NCI-H2081 treated with DMSO at 0.1 percent for 48 hours (cell line): ENCODE measurements at places on chromosomes 12 and 14.

DNA sequence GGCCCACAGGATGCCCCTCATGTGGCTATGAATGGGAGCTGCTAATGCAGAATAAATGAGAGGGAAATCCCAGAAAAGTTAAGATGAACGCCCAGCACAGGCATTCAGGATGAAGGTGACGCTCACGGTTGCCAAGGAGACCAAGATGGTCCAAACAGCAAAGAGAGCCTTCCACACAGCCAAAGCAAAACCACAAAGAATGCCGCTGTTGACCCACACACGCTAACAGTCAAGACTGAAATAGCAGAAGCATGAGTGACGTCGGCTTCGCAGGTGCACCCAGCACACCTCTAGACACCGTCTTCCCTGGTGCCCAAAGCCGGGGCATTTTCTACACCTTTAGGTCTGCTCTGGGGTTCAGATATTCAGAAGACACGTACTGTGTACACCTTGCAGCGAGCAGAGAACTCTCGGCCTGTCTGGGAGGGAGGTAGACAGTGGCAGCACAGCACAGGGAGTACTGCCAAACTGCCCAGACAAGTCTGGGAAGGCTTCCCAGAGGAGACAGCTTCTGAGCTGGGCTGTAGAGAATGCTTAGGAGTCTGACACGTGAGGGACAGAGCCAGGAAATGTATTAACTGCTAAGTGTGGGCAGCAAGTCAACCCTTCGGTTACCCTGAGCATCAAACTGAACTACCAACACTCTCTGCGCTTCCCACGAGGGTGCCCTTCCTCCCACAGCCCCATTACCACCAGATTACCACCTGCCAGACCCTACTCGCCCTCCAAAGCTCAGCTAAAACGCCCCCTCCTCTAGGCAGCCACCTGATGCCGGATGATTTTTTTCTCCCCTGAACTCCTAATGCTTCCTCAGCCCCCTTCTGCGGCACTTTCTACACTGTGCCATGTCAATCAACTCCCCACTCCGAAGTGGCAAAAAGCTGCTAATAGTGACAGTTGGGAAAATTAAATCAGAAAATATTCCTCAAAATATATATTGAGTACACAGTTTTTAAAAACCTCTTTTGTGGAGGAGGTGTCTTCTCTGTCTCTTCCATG, 50.1 kb downstream of the CCDC88C start:
- no peak for DNase-seq

DNA sequence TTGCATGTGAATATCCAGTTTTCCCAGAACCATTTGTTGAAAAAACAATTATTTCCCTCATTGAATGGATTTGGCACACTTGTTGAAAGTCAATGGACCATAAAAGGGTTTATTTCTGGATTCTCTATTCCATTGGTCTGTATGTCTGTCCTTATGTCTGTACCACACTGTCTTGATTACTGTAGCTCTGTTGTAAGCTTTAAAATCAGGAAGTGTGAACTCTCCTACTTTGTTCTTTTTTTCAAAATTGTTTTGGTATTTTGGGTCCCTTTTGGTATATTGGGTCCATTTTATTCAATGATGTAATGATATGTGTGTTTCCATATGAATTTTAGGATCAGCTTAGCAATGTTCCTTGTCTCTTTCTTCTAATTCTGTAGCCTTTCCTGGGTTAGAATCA, 64.8 kb downstream of the PPP2R5C start:
- no peak for DNase-seq

DNA sequence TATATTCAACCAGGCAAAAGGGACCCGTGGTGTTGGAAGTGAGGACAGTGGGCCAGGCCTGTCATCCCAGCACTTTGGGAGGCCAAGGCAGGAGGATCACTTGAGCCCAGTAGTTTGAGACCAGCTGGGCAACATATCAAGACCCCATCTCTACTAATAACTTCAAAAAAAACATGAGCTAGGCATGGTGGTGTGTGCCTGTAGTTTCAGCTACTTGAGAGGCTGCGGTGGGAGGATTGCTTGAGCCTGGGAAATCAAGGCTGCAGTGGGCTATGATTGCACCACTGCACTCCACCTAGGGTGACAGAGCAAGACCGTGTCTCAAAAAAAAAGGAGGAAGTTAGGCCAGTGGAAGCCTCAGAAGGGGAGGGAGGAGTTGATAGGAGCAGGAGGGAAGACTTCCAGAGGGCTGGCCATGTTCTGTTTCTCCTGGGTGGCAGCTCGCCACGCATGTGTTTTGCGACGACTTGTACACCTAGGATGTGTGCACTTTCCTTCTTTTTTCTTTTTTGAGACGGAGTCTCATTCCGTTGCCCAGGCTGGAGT, 10.1 kb downstream of the SLC25A29 start:
- no peak for DNase-seq

- no peak for DNase-seq
Observed at GRCh38 chr14:63988579-63988978, 135.8 kb downstream of the SYNE2 start.

- DNase-seq = no peak
Observed at GRCh38 chr12:49031573-49032161, 13.1 kb upstream of the PRKAG1 start.

- no peak for DNase-seq
Observed at GRCh38 chr12:91104812-91105466, 6.4 kb downstream of the LUM start.

DNA sequence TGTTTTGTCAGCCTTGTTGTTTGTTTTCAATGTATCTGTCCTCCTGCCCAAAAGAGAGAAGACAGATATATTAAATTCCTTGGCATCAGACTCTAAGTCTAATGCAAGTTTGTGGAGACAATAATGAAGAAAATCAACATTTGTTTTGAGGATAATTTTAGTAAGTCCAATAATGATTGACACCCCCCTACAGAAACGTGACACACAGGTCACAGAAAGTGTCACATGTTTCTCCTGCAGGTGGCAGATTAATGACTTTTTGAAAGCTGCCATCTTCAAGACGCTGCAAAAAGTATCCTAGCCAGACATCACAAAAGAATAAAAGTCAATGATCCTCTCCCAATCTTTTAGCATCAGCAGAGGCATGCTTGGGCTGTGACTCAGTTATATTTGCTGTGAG, 378.8 kb upstream of the TMPO start:
- DNase-seq = no peak

DNA sequence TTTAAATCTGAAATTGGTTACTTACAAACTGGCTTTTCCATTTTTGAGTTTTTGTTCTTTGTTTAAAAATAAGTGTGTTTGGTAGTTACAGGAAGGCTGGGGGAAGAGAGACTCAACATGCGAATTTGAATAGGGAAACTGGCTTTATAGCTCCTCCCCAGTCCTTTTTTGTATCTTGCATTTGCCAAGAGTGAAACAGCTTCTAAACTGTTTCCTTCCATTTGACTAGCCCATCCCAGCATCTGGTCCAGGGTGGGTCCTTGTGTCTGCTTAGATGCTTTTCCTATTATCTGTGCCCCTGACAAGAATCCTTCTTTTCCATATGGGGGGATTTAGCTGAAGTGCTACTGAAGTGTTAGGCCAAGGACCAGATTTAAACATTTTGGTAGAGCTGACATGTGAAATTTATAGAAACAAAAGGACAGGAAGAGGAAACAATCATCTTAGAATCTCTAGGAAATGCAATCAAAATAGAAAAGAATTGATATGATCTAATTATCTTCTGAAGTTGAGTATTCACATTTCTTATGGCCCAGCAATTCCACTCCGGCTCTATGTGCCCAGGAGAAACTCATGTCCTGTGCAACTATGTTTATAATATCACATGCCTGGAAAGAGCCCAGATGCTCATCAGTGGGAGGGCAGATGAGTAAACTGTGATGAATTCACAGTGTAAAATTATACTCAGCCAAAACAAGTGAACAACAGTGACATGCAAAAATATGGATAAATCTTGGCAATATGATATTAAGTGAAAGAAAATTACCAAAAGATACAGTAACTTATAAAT, 7.4 kb downstream of the SMOC1 start:
- no peak for DNase-seq

DNA sequence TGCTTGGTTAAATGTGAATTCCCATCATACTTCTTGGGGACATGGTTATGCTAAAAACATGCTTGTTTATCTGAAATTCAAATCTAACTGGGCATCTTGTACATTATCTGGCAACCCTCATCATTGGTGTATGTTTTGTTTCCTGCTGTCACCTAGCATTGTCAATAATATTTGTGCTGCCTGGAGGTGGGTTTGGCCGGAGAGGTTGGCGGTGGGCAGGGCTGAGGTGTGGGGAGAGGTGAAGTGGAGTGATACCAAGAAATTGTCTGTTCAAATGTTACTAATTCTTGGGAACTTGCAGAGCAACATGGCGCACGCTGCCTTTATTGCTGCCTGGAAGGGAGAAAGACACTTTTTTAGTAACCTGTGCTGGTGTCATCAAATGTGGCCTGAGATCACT, 280.5 kb downstream of the VRK1 start:
- DNase-seq = no peak

DNA sequence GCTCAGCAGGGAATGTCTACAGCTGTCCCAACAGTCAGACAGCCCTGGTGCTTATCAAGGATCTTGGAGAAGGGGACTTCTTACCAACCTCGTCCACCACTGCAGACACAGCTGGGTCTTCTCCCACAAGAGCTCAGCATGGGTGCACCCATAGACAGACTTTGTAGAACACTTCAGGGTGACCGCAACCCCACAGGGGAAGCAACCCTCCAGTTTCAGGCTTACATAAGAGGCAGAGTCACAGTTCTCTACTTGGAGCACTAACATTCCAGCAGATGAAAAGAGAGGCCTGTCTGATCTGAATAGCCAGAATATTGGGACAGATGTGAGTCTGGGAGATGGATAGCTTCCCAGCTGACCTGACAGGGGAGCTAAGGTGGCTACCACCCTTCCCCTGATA, 3.5 kb upstream of the CLEC1A start:
- DNase-seq = no peak

GRCh38 chr14:65377576-65377975, 35.0 kb upstream of the FUT8 start:
- no peak for DNase-seq

DNA sequence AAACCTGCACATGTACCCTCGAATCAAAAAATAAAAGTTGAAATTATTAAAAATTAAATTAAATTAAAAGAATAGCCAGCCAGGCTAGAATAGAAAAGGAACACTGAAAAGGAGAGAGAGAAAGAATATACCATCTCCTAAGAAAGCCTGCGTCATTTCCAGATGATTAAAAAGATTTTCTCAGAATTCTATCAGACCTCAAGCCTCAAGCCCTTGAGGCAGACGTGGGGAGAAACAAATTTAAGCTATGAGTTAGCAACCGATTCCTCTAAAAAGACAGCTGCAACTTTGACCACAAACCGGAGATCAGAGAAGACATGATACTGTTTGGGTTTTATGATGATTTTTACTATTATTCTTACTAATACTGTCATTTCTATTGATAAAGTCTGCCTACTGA, 138.3 kb downstream of the KSR2 start:
- no peak for DNase-seq

- no peak for DNase-seq
Observed at GRCh38 chr12:54019924-54020590, 8.2 kb upstream of the HOXC6 start.

DNA sequence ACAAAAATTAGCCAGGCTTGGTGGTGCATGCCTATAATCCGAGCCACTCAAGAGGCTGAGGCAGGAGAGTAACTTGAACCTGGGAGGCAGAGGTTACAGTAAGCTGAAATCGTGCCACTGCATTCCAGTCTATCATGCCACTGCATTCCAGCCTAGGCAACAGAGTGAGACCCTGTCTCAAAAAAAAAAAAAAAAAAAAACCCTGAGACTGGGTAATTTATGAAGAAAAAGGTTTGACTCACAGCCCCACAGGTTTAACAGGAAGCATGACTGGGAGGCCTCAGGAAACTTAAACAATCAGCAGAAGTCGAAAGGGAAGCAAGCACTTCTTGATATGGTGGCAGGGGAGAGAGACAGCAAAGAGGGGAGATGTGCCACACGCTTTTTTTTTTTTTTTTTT, 123.2 kb downstream of the GXYLT1 start:
- DNase-seq = no peak

GRCh38 chr12:75818863-75819262, 212.7 kb downstream of the PHLDA1 start:
- DNase-seq = no peak

DNA sequence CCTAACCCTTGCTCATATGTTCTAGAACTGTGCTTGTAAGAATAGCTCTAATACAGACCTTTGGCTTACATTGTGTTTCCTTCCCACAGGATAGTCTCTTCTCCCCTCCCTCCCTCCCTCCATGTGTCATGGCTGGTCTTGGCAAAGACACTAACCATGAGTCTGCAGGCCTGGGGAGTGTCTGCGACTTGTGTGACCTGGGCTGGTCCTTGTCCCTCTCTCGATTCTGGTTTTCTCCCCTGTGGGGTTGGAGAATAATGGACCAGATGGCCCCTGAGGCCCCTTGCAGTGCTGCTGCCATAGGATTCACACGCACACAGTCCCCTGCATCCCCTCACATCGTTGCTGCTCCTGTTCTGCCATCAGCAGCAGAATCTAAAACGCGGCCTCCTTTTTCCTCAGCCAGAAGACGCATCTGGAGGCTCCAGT, 30.3 kb downstream of the DEGS2 start:
- DNase-seq = no peak

DNA sequence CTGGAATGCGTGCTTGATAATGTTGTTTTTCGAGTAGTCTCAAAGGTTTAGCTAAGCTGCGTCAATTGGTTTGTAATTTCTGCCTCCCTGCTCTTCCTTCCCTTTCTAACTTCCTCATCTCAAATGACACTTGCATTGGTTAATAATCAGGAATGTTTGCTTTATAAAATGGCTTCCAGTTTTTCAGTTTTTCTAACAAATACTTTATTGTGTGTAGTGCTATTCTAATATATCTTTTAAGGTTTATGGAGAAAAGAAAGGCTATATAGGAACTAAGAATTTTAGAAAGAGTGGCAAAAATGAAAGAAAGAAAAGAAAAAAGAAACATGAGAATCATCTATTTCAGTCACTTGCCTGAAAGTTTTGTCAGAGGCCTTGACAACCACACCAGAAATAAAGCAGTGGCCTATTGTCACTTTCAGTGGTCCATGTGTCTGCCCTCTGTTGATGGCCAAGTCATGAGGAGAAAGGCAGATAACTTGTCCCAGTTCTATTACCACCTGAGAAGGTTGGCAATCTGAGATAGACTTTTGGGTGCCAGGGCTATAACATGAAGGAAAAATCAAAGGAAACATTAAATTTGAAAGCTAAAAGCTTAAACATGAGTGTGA, 221.9 kb upstream of the KITLG start:
- DNase-seq = no peak

- DNase-seq = no peak
Observed at GRCh38 chr14:58492044-58492443, 64.5 kb downstream of the KIAA0586 start.

GRCh38 chr12:104064842-104065427, 604 bp downstream of the HCFC2 start:
- no peak for DNase-seq

DNA sequence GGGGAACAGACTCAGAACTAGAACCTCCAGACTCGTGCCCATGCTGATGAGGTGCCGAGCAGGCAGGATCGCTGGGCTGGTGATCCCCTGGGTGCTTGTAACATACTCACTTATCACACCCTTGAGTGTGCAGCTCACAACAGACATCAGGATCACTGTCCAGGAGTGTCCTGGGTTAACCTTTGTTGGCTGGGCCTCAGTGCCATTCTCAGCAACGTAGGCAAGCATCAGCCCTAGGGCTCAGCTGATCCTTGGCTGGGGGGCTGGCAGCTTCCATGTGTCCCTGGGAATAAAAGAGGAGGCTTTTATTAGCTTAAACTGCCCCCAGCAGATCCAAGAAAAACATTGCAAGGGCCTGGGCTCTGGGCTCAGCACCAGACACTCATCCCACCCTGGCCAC, 1.6 kb downstream of the TMEM229B start:
- no peak for DNase-seq
